Globus pallidus (tissue), 1 donor: ENCODE measurements at places on chromosomes 7 and 10.
A peak's percentile ranks its signal among the peaks of the same experiment; 100 is the strongest.

- peak; percentile 48 for DNase-seq
Measured at GRCh38 chr10:15725603-15726002, 5.9 kb upstream of the ITGA8 start.

GRCh38 chr7:24884401-24884800, 95.6 kb downstream of the OSBPL3 start:
- DNase-seq = no peak

GRCh38 chr7:147858421-147858820, 732.1 kb upstream of the C7orf33 start:
- DNase-seq = no peak

DNA sequence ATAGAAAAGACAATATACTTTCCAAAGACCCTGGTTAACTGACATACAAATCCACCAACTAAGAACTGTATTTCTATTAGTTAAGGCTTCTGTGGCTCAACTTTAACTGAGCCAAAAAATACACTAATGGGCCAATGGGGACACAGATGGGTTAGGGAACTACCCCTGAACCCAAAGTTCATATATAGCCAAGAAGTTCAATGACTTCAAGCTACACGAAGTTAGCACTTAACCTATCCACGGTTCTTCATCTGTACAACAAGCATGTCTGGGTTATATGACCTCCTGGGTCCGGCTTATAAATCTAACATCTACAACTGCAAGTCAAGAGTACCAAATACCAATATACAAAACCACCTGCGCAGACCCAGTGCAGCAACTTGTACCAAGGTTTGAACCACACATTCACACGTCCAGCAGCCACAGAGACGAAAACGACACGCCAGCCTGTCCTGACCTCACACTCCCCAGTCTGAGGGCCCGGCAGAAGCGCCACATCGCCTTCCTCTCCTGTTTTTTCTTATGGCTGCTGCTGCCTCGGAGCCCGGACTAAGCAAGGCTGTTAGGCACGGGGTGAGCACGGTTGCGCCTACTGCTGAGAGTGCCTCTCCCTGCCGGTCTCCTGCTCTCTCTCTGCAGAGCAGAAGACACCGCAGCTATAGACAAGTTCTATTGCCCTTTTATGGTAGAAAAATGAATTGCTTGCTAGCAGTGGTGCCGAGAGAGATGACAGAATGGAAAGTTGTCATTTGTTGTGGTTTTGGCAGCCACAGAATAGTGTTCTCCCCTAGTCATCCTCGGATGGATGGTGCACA, 86.3 kb downstream of the RNF216 start:
- DNase-seq = peak; percentile 41

- DNase-seq = no peak
Measured at GRCh38 chr7:82330706-82331215, 112.8 kb downstream of the CACNA2D1 start.

DNA sequence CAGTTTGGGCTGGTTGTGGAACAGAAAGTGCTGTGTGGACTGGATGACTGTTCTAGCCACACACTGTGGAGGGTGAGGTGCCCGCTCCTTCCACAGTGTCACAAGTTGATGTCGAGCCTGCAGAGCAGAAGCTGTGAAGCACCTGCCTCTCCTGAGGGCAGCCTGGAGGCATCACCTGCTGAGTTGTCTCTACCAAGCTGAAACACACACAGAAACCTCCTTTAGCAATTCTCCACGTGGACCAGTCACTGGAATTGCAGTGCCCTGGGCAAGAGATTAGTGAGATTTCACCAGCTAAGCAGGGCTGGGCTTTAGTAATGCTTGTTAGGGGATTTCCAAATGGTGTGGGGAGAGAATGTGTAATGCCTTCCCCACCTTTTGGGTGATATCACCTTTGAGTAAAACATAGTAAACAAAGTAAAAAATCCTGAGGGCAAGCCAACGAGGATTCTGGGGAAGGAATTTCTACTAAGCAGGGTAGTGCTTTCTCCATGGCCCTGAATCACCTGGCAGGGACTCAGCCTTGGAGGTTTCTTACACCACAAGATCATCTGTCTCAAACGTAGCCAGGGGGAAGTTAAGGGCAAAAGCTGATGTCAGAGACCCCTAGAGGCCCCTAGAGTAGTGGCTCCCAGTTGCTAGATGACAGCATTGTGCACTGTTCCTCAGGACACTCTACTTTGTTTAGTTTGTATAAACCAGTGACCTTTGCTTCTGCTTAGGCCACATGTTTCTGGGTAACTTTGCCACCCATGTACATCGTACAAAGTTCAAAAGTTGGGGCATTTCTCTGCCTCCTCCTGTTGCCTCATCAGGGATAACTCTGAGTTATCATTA, 233.1 kb upstream of the IGFBP3 start:
- no peak for DNase-seq
